ENCODE measurements at places on chromosomes 2 and 18.

GRCh38 chr2:226726546-226726945 is 73.1 kb downstream of the IRS1 start:
- no peak for DNase-seq

DNA sequence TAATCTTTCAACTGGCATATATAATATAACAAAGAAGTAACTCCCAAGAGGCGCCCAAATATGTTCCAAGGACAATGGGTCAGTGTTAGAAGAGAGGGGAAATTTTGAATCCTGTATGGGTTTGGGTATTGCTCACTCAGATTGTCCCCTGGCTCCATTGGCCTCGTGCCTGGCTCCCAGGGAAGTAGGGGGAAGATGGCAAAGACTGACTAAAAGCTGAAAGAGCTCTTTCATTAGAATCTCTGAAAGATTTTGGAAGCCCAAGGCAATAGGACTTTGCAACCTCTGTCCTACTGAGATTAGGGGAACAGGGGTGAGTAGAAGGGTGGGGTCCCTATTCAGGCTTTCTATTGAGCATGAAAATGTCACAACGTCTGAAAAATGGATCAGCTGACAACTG is 1272.8 kb upstream of the ZEB2 start:
- DNase-seq = no peak

DNA sequence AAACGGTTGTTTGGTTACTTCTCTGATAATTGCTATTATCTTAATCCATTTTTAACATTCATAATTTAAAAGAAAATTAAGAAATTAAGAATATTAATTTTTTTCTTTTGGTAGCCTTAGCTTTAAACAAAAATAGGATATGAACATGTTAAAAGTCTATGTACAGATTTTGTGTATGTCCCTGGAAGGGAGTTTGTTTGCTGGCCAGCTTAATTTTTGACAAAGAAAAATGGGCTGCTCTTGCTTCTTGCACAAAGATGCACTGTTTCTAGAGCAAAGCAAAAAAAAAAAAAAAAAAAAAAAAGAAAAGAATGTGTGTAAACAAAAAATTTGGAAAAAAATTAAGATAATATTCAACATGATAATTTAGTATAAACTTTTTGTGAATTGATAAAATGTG is 1.3 kb downstream of the RFTN2 start:
- DNase-seq = no peak

GRCh38 chr2:41935825-41936224 is 112.0 kb upstream of the PKDCC start:
- no peak for DNase-seq

DNA sequence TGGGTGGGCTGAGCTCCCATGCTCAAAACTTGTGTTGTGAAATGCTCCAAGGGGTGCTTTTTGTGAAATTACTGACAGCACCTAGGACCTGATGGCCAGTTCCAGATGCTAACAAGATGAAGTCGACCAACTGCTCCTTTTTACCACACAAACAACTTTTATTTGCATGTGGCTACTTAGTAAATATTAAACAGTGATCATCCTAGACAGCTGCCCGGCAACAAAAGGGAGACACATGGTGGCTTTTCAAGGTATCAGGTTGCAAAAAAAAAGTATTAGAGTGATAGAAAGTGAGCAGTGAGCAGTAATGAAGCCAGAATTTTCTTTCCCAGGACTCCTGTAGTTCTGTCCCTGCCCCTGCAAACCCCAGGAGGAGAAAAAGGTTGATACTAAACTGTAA is 118.5 kb downstream of the RPIA start:
- DNase-seq = no peak

GRCh38 chr2:107412209-107412904 is 414.3 kb upstream of the RGPD4 start:
- DNase-seq = no peak

DNA sequence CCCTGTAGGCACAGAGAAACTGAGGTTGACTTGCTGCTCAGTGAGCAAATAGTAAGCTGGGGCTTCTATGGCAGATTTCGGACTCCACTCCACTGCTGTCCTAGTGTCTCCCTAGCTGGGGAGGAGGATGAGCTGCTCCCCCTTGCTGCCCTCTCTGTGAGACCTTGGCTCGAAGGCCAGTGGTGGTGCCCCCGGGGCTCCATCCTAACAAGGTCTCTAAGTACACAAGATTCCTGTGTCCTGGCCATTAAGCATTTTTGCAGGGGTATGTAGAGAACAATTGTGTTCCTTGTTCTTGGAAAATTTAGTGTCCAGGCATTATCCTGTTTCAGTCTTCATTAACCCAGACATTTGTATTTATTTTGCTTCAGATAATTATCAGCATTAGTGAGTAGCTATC is 21.3 kb upstream of the BCL2L11 start:
- no peak for DNase-seq

Measured in activated naive CD4-positive, alpha-beta T cell (primary cell).